ENCODE measurements at places on chromosomes 11 and 22.

GRCh38 chr11:12489246-12489772 lies 111.9 kb downstream of the PARVA start:
- no peak for DNase-seq

- no peak for DNase-seq
These were observed 152.0 kb upstream of the TBCEL start for GRCh38 chr11:120871924-120872323.

- DNase-seq: no peak
These were observed 193.1 kb upstream of the PITPNB start for GRCh38 chr22:28112190-28112544.

GRCh38 chr11:59944720-59945119 lies 6.5 kb downstream of the OOSP1 start:
- DNase-seq: no peak

DNA sequence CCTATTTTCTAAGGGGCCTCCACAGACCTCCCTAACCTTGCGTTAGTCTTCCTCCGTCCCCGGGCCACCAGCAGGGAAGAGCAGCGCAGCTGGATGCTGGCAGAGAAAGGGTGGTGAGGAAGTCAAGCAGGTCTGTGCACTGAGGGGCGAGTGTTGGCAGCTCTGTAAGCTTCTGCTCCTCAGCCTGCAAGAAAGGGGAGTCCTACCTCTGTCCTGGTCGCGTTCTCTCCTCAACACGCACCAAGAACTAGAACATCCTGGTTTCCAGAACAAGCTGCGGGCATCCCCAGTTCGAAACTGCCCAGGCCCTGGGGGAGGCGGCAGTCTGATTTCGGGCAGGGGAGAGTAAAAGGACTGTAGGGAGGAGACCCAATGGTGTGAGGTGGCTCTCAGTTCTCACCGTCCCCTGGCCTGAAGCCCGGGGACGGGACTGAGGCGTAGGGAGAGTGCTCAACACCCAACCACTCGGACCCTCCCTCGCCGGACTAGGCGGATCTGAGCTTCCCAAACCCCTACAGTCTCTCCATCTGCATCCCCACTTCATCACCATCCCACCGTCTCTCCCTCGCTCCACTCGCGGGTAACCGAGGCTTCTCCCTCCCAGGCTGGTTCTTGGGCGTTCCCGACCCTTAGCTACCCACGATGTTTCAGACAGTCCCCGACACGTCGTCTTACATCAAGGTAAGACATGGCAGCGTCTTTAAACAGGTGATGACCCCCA lies 7.7 kb upstream of the FLI1 start:
- DNase-seq: peak; percentile 24
